ENCODE measurements at places on chromosomes 7 and 10.

GRCh38 chr7:50962281-50962883 lies 179.7 kb upstream of the GRB10 start:
- no peak for DNase-seq

GRCh38 chr10:115956225-115957011 lies 316.6 kb downstream of the GFRA1 start:
- no peak for DNase-seq

- no peak for DNase-seq
Observed at GRCh38 chr10:72712136-72712535, 20.2 kb downstream of the MCU start.

DNA sequence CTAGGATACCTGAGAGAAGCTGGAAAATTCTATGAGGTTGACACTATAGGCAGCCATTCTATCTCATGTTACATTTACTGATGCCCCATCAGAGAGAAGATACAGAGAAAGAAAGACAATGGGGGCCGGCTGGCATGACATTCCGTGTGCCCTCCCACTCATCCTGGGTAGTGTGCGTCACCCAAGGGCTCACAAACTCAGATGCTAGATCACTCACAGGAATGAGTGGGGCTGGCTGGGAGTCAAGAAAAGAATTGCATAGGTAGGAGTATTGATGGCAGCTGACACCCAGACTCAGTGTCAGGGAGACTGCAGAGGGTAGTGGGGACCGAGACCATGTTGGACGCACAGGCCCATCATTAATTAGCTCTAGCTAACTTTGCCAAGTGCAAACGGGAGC lies 1113.5 kb upstream of the AUTS2 start:
- no peak for DNase-seq

- no peak for DNase-seq
Observed at GRCh38 chr7:131071786-131072504, 255.7 kb upstream of the MKLN1 start.

DNA sequence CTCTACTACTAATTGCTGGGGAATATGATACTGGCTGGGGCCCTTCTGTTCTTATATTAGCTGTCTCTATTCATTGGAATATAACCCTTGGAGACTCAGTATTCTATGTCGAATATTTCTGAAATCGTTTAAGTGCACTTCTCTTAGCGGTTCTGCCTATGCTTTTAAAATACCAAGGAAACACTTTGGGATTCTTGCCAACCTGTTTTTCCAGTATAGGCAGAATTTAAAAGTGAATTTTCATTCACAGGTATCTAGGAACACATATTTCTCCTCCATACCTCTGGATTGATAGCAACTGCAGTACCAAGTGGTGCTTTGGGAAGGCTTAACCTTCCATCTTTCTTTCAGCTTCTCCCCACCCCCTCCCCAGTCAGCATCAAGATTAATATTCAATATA lies 370.3 kb upstream of the LRRN3 start:
- no peak for DNase-seq

DNA sequence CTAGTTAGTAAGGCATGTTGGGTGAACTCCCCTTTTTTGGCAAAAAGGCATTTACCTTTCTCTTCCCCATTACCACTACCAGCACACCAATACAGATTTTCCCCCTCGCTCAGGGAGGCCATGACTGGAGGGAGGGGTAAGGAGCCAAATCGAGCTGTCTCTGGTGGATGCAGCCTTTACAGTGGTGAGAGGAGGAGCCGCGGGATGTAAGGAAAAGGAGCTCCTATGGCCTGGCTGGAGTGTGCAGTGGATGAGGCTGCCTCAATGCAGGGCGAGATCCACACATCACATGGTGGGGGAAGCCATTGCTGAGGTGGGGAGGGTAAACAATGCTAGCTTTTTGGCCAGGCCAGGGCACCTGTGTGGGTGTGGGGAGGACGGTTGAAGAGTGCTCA lies 416.2 kb downstream of the EXOC4 start:
- no peak for DNase-seq

GRCh38 chr10:95266674-95267095 lies 24.1 kb downstream of the PDLIM1 start:
- DNase-seq = no peak

DNA sequence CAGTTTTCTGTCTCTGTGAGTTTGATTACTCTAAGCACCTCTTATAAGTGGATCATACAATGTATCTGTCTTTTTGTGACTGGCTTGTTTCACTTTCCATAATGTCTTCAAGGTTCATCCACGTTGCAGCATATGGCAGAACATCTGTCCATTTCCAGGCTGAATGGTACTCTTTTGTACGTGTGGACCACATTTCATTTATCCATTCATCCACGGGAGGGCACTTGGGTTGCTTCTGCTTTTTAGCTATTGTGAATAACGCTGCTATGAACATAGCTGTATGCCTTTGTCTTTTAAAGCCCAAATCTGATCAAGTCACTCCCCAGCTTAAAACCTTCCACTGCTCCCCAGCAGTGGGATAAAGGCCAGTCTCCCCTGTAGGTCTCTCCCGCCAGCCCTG lies 31.5 kb downstream of the EGFR start:
- DNase-seq = no peak

GRCh38 chr10:5556576-5556975 lies 31.8 kb downstream of the CALML3 start:
- no peak for DNase-seq

- DNase-seq = no peak
Observed at GRCh38 chr7:1975581-1975980, 257.2 kb downstream of the MAD1L1 start.

GRCh38 chr10:84126785-84127167 lies 12.5 kb upstream of the GHITM start:
- DNase-seq = no peak

DNA sequence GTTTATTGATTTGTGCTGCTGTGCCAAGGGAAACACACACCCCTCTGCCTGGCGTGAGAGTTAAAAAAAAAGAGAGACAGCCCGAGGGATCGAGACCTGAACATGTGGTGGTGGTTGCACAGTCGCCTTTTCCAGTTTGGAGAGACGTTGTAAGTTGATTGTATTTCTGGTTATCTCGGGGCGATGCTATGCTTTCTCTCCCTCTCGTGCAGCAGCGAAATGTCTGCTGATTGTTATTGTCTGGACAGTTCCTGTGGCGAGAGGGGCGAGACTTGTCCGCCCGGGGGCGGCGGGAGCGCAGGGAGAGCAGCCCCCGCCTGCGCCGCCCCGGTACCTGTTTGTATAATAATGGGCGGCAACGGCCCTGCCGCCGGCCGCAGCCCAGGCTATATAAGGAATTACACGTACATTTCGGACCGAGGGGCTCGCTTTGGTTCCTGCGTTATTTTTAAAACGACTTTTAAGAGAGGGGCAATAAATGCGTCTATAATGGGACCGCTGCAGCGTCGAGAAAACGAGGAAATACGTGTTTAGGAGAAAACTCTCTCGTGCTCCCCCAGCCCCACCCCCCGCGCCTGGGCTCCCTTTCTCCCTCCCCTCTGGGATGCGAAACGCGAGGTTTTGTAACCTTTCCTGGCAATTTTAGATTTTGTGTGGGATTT lies 1.7 kb downstream of the ZEB1 start:
- DNase-seq = no peak

DNA sequence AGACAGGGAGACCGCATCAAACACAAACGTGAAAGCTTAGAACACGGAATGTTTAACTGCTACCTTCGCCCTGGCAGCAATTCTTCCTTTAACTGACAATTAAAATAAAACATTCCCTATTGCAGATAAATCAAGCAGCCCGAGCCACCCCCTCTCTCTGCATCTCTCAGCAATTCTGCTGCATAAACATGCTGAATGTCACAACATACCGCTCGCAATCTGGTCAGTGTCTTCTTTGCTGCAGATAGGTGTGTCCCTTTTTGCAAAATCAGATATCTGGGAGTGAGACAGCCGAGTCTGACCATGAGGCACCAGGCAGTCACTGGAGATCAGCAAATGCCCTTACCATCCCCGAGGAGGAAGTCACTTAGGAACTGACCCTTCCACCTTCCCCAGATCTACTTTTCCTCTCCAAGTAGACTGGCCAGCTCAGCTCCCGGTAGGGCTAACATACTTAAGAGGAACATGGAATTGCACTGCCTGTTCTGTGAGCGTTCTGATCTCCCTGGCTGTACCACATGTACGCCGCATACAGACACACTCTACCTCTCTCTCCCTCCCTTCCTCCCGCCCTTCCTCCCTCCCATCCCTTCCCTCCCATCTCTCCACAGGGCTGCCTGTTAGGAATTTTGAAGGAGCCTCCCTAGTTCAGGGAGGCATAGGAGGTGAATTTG lies at the start of gene FRMD4A:
TSS of gene FRMD4A (minus strand) at position 537 of the 674 bp plus-strand sequence.
- no peak for DNase-seq

DNA sequence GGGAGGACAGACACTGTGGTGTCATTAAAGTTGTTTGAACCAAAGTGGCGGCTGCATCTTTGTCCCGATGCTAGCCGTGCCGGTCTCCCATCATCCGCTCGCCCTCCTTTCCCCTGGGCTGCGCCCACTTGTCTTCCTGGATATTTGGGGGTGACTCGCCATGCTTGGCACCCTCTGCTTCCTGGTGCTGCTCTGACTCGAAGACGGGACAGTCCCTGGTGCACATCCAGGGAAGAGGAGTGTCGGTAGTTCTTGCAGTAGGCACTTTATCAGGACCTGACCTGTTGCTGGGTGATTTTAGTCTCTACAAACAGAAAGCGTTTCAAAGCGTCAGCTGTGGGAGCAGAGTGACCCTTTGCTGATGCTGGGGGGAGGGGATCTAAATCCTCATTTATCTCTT lies 68.3 kb upstream of the DNAJB6 start:
- DNase-seq = no peak

GRCh38 chr7:73573276-73573675 lies 5.1 kb downstream of the TBL2 start:
- no peak for DNase-seq

- no peak for DNase-seq
Observed at GRCh38 chr10:129810-130209, 5.4 kb upstream of the ZMYND11 start.

- DNase-seq = no peak
Observed at GRCh38 chr10:73998929-73999691, 1.2 kb downstream of the VCL start.

DNA sequence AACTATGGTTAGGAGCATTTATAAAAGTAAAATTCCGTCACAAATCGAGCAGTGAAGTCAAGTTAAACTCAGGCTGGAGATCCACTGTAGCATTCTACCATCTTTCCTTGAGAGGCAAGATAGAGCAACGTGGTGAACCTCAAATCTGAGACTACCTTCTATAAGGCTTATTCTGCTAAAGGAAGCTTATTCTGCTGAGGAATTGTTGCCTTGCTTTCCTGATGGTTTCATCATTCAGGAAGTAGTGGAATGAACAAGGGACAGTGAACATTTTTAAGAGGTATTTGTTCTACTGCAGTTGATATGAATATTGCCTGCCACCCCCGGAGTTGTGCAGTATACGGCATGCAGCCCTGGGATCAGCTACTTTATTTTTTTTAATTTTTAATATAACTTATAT lies 170.8 kb downstream of the VPS50 start:
- no peak for DNase-seq

- DNase-seq = no peak
Observed at GRCh38 chr10:96536129-96536528, 22.4 kb upstream of the TLL2 start.

DNA sequence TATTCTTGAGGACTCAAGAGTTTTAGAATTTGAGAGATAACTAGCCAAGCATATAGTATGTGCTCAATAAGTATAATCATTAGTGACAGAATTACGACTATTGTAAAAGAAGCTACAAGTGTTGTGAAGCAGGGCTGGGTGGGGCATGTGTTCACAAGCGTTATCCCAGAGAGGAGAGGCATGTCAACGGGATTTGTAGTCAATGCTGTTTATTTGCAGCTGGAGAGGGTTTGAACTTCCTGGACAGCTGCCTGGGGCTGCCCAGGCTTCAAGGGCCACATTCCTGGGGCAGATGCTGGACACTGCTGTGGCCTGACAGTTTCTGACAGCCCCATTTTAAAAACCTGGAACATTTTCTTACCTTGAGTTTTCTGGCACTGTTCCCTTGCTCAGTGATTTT lies 36.9 kb upstream of the CDHR3 start:
- DNase-seq = no peak

- DNase-seq = no peak
Observed at GRCh38 chr7:139702811-139703486, 74.8 kb downstream of the HIPK2 start.

DNA sequence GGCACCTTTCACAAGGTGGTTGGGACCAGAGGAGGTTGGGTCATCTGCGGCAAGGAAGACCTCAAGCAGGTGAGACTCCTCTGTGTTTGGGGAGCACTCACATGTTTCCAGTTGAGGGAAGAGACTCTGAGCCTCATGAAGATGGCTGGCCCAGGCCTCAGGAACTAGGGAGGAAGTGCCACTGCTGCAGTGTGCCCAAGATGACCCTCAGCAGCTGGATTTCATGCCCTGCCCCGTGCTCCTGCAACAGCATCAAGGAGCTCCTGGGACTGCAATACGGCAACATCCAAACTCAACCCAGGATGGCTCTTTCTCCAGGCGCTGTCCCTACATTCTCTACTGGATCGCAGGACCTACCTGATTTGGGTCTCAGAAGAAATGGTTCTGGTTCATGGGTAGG lies 73.8 kb downstream of the GOLGA7B start:
- DNase-seq = no peak

GRCh38 chr7:6256677-6257535 lies 15.5 kb downstream of the CYTH3 start:
- no peak for DNase-seq

DNA sequence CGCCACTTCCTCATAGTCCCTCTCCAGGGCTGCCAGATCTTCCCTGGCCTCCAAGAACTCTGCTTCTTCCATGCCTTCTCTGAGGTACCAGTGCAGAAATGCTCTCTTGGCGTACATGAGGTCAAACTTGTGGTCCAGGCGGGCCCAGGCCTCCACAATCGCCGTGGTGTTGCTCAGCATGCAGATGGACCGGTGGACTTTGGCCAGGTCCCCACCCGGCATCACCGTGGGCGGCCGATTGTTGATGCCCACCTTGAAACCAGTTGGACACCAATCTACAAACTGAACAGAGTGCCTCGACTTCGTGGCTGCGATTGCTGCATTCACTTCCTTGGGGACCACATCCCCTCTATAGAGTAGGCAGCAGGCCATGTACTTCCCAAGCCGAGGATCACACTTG lies 11.1 kb downstream of the TUBAL3 start:
- no peak for DNase-seq

- DNase-seq = no peak
Observed at GRCh38 chr10:121311812-121312443, 286.3 kb downstream of the FGFR2 start.

GRCh38 chr10:88227342-88228018 lies 355.6 kb downstream of the RNLS start:
- no peak for DNase-seq
